AG09309 (cell line): ENCODE measurements at places on chromosomes 12 and 14.

GRCh38 chr12:7431993-7432685 lies 11.8 kb downstream of the CD163L1 start:
- no peak for DNase-seq

DNA sequence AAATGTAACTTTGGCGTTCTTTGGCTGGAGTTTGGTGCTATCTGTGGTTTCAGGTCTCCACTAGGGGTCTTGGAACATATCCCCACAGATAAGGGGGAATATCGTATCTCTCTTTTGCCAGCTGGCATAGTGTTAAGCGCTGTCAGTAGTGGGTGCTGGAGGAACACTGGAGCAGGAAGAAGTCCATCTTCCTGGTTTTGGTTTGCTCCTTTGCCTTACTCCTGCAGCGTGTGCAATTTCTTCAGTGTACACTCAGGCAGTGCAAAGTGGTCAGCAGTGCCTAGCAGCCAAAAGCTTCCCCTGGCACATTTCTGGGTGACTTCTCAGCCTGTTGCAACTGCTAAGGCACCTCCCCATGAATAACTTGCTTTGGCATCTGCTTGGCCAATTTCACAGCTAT lies 11.7 kb upstream of the RIPK3 start:
- no peak for DNase-seq

DNA sequence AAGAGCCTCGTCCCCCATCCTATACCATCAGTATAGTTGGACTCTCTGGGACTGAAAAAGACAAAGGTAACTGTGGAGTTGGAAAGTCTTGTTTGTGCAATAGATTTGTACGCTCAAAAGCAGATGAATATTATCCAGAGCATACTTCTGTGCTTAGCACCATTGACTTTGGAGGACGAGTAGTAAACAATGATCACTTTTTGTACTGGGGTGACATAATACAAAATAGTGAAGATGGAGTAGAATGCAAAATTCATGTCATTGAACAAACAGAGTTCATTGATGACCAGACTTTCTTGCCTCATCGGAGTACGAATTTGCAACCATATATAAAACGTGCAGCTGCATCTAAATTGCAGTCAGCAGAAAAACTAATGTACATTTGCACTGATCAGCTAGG lies 13.6 kb downstream of the ARHGAP5 start:
- no peak for DNase-seq

DNA sequence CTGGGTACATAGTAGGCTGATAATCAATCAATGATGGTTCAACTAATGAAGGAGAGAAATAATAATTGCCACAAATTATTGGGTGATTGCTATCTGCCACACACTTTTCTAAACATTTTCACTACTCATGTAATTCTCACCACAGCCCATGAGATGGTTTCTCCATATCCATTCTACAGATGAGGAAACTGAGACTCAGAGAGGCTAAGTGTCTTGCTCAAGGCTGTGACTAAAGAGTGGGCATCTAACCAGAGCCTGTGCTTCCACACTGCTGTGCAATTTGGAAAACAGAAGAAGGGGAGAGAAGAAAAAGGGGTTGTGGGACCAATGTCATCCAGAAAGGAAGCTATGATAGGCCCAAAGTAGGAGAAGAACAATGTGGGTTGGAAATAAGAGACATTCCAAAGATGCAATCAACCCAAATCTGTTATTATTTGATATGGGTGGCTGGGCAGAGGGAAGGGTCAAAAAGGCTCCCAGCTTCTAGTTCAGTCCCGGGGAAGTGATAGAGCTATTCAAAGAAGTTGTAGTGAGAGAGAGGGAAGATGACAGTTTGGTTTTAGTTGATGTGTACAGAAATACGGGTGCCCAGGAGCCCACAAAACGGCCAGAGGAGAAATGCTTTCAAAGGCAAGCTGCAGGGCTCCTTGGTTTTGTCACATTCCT lies 483 bp upstream of the NR1H4 start:
- DNase-seq, result no peak

GRCh38 chr12:114780746-114781399 lies 96.9 kb upstream of the TBX3 start:
- DNase-seq, result no peak

GRCh38 chr14:24310646-24311604 lies at the start of gene LTB4R:
Gene LTB4R, plus strand, starts transcription at chr14:24311502. Its CDS starts 4,150 bp downstream, at chr14:24315652.
- no peak for DNase-seq

- DNase-seq, result no peak
Observed at GRCh38 chr12:77842430-77842829, 11.7 kb downstream of the NAV3 start.
